Right atrium auricular region (tissue), 2 donors: ENCODE measurements at places on chromosomes 11 and 22. TPM values are rescaled to one million over a fixed set of nuclear protein-coding genes. Genes with fewer than 3 reads are reported as not detected.

DNA sequence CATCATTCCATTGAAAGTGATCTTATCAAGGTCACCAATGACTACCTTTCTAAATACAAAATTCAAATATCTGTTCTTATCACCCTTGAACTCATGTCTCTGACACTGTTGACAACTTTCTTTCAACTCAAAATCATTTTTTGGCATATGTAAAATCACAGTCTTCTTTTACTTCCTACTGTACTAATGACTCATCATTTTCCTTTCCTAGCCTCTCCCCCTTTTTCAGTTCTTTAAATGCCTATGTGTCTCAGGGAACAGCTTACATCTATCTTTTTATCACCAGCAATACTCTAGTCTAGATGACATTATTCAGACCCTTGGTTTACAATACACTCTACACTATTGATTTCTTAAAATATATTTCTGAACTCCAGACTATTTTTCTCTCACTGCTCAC is 2220.7 kb upstream of the RAG2 start:
- no peak for DNase-seq

DNA sequence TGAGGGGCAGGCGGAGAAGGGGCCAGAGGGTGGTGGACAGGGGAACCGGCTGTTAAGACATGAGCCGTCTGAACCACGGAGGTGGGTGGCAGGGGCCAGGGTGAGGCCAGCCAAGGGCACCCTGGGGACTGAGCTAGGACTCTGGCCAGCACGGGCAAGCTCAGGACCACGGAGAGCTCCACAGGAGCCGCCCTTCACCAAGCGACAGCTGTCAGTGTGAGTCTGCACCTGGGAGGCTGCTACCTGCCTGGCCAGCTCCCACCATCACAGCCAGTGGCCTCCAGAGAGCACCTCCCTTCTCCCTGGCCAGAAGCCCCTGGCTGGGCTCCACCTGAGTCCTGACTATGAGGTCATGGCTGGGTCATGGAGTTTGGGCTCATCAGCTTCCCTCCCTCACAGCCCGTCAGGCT is 21.6 kb downstream of the MGAT3 start:
- no peak for DNase-seq

DNA sequence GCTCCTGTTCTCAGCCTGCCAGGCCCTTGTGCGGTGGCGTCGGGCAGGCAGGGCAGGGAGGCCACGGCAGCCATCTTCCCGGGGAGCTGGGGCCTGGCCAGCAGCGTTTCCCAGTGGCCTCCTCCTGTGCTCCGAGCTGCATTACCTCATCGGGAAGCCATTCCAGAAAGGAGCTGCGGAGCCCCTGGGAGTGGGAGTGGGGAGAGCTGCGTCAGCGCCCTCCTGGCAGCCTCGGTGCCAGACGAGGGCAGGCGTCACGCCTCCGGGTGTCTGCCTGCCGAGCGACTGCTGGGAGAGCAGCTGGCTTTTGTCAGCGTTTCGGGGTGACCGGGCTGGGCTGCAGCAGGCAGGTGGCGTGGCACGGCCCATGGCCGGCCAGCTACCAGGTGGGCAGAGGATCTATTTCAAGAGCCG is 30.9 kb upstream of the WNT7B start:
- peak; percentile 94 for DNase-seq

- DNase-seq: no peak
These were observed 35.3 kb downstream of the MAP6 start for GRCh38 chr11:75633409-75634066.

DNA sequence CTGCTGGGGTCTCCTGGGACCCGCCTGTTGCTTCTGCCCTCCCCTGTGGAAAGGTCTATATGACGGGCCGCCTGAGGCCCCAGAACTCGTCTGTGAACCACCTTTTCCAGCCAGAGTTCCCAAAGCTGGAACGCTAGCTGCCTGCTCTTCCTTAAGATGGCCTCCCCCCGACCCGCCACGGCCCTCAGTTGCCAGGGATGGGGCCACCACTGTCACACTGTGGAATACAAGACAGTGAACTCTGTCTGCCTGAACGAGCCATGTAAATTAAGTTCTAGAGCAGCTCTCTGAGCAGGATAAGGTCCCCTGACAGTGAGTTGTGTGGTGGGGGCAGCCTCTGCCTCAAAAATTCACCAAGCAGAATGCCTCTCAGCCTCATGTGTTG is 10.3 kb downstream of the CHADL start:
- no peak for DNase-seq

GRCh38 chr11:12295943-12296342 is 81.4 kb upstream of the PARVA start:
- no peak for DNase-seq

DNA sequence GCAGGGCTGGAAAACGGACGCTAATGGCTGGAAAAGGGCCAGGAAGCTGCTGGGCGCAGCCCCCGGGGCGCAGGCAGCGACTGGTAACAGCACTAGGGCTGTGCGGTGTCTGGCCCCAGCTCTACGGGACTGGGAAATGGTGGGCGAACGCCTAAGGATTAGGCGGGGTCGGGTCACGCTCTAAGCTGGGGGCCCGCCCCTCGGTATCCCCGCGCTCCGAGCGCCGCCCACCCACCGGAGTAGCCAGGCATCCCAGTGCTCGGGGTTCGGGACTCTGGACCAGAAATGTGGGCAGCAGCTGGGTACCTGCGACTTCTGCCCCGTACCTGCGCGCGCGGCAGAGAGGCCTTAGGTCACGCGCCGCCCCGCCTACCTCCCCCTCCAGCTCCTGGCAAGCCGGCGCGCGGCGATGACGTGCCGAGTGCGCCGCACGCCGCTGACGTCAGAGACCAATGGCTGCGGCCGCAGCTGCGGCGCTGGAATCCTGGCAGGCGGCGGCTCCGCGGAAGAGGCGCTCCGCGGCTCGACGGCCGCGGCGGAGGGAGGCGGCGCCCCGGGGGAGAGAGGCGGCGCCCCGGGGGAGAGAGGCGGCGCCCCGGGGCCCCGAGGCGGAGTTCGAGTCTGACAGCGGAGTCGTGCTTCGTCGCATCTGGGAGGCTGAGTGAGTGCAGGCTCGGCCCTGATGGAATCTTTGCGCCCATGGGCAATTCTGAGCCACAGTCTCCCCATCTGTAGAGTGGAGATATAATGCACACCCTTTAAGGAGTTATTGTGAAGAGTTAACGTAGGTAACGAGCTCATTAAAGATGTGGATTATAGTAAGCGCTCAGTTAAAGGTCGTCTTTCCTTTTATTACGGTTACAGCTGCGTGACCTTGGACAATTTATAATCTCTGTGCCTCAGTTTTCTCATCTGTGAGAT is at the start of the genes HPS4 and SRRD:
Gene HPS4, minus strand, starts transcription at position 345 of the 921 bp plus-strand sequence. CDS start 2,021 bp downstream, outside the sequence.
Gene SRRD, plus strand, starts transcription at position 439 of the 921 bp plus-strand sequence. Its CDS starts 14 bp downstream, at position 453.
- peak; percentile 86 for DNase-seq

GRCh38 chr11:32893343-32894148 is 935 bp downstream of the QSER1 start:
- no peak for DNase-seq

- DNase-seq: no peak
These were observed 8.8 kb downstream of the ZBED4 start for GRCh38 chr22:49862496-49862776.

The TRIM49 gene
- total RNA-seq: not detected

The BIK gene
- 0.63 TPM for total RNA-seq

The CWF19L2 gene
- 7.4 TPM for total RNA-seq

The MS4A4E gene
- 0.59 TPM for total RNA-seq

The MPEG1 gene
- total RNA-seq: 10.0 TPM

The CCDC15 gene
- not detected for total RNA-seq

The TMEM218 gene
- total RNA-seq: 8.3 TPM
